HFFc6 (cell line): ENCODE measurements at places on chromosomes 2 and 18.

- no peak for DNase-seq
Observed at GRCh38 chr18:46578987-46579386, 78.0 kb downstream of the LOXHD1 start.

GRCh38 chr18:9571546-9571945, 42.8 kb downstream of the PPP4R1 start:
- DNase-seq: no peak

- no peak for DNase-seq
Observed at GRCh38 chr2:102619414-102620319, at the start of gene SLC9A2. Gene SLC9A2, plus strand, starts transcription at chr2:102619553. Its CDS starts 296 bp downstream, at chr2:102619849.

- DNase-seq: no peak
Observed at GRCh38 chr2:179771791-179772190, 89.6 kb downstream of the ZNF385B start.

- DNase-seq: no peak
Observed at GRCh38 chr2:9313443-9313842, 106.8 kb downstream of the ASAP2 start.

GRCh38 chr2:42849311-42849710, 56.9 kb upstream of the HAAO start:
- no peak for DNase-seq

- no peak for DNase-seq
Observed at GRCh38 chr18:57942493-57942892, 101.5 kb upstream of the NEDD4L start.

GRCh38 chr2:7037340-7038333, 120.4 kb downstream of the RNF144A start:
- DNase-seq: no peak

DNA sequence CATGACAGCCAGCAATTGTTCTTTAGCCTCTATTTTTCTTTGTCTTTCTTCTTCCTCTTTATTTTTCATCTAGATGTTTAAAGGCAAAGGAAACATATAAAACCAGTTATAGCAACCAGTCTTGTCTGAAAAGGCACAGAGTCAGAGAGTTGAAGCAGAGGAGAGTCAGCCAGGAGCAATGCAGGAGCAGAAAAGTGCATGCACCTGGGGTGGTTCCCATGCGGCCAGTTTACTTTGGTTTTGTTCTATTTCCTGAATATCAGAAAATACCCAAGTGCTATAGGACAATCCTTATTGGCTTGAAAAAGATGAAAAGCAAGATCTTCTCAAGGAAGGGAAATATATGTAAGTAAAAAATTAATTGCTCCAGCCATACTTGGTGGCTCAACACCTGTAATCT, 44.9 kb downstream of the CFAP210 start:
- DNase-seq: no peak

DNA sequence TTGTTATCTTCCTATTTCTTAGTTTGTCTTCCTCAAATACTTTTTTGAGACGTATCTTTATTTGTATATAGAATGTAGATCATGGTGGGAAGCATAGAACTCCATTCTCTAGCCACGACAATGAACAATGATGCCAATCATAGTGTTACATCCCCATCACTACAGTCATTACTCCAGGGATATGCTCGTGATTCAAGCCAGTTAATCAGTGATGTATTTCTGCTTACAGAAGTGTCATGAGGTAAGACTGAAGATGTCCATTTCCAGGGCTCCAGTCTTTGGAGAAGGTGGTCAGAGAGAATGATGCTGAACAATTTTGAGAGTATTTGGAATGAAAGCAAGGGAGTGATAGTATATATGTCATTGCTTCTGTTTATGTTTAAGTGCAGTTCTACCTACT, 777.2 kb upstream of the TMEFF2 start:
- DNase-seq: no peak

DNA sequence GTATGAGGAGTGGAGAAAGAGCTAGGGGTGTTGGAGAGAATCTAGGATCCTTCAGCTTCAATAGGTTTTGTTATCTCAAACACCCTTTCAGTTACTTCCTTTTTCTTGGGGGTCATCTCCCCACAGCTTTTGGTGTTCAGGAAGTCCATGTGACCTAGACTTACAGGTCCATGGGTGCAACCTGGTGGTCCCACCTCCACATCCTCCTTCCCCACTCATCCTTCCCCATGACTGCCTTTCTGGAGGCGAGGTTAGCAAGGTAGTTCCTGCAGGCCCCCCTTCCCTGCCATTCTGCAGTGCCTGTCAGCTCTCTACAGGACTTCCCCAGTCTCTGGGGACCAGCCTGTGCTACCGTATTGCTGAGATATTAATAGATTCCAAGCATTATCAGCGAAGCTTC, 107.6 kb downstream of the TMEM17 start:
- no peak for DNase-seq

DNA sequence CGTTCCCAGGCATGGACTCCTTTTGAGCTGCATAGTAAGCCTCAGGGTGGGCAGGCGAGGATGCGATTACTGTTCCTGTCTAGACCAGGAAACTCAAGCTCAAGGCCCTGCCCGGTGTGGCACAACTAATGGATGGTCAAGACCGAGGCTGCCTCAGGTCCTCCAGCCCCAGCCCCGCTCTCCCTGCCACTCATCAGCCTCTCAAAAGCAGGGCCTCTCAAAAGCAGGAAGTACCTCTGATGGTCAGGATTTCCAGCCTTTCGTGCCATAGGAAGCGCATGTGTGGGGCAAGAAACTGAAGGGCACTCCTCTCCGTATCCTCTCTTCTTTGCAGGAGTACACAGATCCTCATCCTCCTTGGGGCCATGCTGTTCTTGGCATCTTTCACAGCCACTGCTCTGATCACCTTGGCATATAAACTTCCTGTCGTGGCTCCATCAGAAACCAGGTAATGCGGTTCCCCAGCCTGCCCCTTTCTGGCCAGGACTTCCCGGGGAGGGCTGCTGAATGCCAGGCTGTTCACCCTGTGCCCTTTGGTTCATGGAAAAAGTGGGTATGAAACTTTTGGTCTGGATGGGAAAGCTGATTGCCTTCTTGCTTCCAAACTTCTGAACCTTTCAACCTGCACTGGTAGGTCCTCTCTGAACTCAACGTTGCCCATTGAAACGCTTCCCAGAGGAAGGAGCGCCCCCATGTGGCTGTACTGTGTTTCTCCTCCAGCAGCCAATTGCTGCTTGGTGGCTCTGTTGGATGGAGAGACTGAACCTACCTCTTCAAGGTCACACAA, 82.8 kb upstream of the SEC11C start:
- peak; percentile 57 for DNase-seq

DNA sequence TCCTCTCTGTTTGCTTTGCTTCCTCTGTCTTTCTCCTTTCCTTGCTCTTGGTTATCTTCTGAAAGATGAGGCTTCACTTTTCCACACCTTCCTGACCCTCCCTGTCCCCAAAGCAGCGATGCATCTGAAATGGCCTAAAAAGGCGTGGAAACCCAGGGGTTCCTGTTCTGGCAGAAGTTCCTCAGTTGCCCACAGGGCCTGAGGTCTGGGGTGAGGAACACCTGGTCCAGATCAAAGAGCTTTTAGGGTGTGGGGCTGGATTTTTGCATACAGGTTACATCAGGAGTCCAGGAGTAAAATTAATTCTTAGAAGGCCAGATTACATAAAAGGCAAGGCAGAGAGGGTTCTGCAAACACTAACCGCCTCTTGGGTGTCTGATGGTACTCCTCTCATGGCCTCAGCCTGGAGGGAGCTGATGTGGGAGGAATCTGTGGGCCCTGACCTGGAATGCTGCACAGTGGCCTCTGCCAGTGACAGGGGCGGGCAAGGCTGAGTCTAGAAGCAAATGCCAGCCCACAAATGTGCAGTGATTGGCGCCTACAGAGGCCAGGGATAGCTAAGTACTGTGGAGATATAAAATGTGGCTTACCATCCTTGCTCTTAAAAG, 41.8 kb downstream of the INPP4A start:
- DNase-seq: no peak
